ENCODE measurements at places on chromosomes 5 and 9.

GRCh38 chr5:145854651-145855258 lies 18.1 kb downstream of the GRXCR2 start:
- DNase-seq, result no peak

- DNase-seq, result no peak
Measured at GRCh38 chr5:130541617-130542221, 623.3 kb downstream of the HINT1 start.

DNA sequence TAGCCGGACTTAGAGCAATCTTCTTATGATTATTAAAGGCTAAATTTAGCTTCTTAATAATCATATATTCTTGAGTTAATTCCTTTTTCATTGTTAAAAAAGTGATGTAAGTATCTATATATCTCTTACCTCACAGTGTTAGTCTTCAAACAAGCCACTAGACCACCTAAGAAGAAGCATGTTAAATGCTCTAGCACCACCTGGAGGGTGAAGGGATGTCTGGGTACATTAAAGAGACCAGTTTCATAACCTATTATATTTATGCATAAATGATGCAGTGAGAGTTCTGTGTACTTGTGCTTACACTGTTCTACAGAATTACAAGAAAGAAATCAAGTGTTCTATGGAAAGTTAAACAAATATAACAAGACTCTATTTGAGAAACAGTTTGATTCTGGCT lies 55.9 kb upstream of the SLCO6A1 start:
- no peak for DNase-seq

GRCh38 chr5:171249460-171249859 lies 59.6 kb upstream of the TLX3 start:
- no peak for DNase-seq

- DNase-seq, result no peak
Measured at GRCh38 chr5:56561-57290, 35.2 kb upstream of the PLEKHG4B start.

GRCh38 chr5:133400120-133400519 lies 212.2 kb downstream of the FSTL4 start:
- no peak for DNase-seq

DNA sequence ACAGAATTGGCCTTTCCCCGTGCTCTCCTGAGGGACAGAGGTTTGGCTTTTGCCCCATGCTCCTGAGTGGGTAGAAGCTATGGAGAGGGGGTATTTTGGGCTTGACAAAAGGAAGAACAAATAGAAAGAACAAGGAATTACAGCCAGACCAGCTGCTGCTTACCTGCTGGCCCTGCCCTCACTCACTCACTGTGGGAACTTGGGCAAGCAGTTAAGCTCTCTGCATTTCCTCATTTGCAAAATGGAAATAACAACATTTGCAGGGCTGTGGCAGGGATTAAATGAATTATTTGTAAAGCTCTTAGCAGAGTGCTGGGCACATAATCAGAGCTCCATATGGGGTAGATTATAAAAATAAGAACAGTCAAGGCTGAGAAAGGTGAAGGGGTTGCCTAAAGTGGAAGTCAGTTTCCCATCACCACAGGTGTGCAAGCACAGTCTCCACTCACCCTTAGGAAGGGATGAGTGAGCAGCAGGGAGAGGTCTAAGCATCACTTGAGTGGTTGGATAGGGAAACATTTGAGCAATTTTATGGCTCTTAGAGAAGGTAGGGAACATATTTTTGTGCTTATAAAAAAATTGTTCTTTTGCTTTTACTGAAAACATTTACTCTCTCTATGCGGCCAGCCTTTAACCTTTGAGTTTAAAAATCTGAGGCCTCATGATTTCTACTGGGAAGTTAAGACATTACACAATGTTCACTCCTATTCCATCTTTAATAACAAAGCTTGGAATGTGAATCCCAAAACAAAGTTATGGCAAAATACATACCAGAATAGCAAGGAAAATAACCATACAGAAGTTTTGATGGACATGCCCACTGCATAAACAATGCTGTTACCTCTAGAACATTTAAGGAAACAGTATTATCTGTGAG lies 42.8 kb upstream of the LHFPL2 start:
- no peak for DNase-seq

GRCh38 chr5:100731768-100732167 lies 171.3 kb downstream of the ST8SIA4 start:
- no peak for DNase-seq

DNA sequence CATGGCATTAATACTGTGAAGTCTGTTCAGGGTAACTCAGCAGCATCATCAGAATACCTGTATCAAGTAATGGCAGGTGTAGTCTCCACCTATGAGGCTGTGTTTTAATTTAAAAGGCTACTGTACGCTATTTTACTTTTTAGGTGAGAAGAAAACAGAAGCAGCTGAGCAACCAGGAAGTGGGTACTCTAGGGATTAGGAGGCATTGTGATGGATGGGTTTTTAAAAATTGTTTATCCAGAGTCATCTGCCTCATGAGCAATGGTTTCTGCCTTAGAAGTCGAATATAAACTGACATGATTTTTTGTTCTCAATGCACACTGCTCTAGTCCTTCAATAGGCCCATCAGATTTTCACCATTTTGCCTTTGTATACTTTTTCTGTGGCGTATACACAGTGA lies 42.6 kb downstream of the PSIP1 start:
- peak; percentile 57 for DNase-seq

GRCh38 chr9:114919611-114920010 lies 10.8 kb downstream of the TNFSF8 start:
- no peak for DNase-seq

- DNase-seq, result no peak
Measured at GRCh38 chr5:114402206-114402605, 40.3 kb downstream of the KCNN2 start.

DNA sequence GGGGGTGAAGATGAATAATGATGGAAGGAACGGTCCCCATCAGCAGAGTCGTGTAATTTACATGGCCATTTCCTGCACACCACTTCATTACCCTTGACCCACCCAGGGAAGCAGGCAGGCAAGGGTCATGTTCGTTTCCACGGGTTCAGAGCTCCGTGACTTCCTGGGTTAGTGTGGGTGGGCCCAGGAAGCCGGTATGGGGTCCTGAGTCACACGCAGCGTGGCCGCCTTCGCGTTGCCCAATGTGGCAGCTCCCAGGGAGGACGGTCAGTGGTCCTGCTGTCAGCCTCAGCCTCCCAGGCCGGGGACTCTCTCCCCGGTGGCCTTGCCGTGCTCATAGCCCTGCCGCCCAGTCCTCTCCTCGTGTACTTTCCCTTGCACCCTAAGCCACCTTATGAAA lies 5.1 kb upstream of the TERT start:
- no peak for DNase-seq

- no peak for DNase-seq
Measured at GRCh38 chr5:94694671-94695070, 76.2 kb downstream of the SLF1 start.

DNA sequence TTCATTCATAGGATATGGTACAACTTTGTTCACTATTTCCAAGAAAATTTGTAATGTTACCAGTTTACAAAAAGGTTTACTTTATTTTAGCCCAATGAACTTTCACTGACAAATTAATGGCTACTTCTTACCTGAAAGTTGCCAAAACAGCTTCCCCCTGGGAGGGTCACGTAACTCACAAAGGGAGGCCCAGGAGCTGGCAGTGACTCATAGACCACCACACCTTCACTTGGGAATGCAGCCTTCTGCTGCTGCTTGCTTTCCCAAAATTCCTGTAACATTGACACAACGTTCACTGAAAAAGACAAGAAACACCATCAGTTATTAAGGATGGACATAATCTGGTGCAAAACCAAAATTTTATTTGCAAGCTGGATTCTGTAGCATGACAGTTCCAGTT lies 18.1 kb downstream of the LIX1 start:
- DNase-seq, result no peak

DNA sequence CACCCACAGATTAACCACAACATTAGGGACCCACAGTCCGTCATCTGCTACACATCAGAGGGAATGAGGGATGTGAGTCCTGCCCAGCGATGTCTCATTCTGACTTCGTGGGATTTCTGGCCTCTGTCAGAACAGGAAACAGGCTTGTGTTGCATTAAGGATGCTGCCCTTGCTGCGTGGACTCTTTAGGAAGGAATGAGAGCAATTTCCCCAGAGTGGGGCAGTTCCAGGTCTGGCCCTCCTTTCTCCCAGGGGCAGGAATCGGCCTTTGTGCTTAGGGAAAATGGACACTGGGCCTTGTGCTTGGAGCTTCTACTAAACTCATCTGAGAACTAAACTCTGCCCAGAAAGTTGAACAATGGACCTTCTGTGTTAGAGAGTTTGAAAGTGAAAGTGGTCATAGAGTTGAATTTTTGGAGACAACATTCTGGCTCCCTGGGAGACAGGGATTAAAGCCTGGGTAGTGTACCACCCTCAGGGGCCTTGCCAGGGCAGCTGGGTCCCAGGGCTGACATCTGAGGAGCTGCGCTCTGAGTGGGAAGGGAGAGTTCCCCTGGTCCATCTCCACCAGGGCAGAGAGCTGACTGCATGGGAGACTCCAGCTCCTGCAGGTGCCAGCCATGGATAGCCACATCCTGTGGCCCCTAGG lies 37.8 kb upstream of the S1PR3 start:
- DNase-seq, result no peak

- DNase-seq, result no peak
Measured at GRCh38 chr9:127038531-127038930, 83.9 kb downstream of the ANGPTL2 start.

GRCh38 chr5:156669416-156669815 lies 180.7 kb upstream of the PPP1R2B start:
- no peak for DNase-seq

DNA sequence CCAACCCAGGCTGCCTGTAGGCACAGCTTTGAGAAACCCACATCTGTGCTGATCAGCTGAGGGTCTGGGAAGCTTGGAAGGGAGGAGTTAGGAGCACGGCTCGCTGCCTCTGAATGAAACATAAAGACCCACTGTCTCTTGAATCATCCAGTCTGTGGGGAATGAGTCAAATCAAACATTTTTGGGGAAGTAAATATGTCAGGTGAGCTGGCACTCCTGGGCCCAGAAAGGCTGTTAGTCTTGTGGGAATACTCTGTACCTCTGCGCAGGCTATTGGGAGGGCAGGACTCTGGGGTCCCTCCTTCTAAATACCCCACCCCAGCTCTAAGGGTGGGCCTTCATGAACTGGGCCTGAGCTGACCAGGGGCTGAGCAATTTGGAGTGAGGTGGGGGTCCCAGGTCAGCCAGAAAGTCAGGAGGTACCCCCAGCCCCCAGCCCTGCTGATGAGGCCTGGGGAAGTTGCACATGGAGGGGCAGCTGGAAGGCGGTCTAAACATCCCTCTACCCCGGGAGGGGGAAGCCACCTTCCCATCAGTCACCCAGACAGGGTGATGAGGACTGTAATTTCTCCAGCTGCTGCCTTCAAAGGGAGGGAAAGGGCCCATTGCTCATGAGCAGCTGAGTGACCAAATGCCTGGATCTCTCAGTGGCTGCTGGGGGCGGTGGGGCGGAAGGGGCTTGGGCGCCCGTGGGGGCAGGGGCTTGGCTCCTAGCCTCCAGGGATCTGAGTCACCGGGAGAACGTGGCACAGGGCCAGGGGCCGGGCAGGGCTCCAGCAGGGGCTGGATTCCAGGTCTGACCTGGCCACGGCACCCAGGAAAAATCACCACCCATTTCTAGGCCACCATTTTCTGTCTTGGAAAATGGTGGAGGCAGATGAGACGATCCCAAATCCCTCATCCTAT lies 10.8 kb downstream of the FIBCD1 start:
- DNase-seq, result no peak

- no peak for DNase-seq
Measured at GRCh38 chr5:36363101-36363500, 61.4 kb upstream of the RANBP3L start.

GRCh38 chr5:176491101-176491502 lies 42.9 kb downstream of the FAF2 start:
- DNase-seq, result no peak

- DNase-seq, result no peak
Measured at GRCh38 chr9:77598991-77599390, 49.1 kb downstream of the GNA14 start.

DNA sequence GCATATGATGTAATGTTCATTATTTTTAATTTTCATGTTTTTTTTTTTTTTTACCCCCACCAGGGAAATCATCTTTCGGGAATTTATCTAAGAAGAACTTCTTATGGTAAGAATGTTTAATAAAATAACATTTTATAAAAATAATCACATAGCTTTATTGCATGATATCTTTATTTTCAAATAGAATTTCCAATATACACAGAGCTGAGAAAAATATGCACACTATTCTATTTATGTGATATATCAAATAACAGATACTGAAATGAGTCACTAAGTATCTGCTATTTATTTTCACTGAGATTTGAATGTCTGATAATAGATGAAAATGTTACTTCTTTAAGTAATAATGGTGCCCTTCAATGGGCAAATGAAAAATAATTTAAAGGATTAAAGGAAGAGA lies 1217.3 kb downstream of the MAT2B start:
- DNase-seq, result no peak

- DNase-seq, result no peak
Measured at GRCh38 chr5:32223972-32224609, 50.0 kb upstream of the GOLPH3 start.

- no peak for DNase-seq
Measured at GRCh38 chr9:31027678-31028077, 1356.8 kb upstream of the ACO1 start.

GRCh38 chr9:119086590-119086989 lies 282.6 kb downstream of the BRINP1 start:
- no peak for DNase-seq

DNA sequence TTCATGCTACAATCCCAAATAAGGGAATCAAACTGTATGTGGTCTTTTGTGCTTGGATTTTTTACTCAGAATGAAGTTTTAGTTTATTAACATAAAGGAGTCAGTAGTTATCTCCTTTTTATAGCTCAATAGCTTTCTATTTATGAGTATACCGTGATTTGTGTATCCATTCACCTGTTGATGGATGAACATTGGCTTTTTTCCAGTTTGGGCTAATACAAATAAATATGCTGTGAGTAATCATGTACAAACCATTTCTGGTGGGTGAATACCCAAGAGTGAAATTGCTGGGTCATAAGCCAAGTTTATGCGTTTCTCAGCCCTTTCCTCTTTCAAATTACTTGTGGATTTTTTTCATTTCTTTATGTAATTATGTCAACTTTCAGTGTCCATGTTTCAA lies 395.3 kb downstream of the OSTF1 start:
- no peak for DNase-seq

GRCh38 chr5:38403877-38404635 lies 145.7 kb downstream of the EGFLAM start:
- DNase-seq, result no peak

GRCh38 chr9:89806371-89807100 lies 201.7 kb downstream of the GADD45G start:
- no peak for DNase-seq

- DNase-seq, result no peak
Measured at GRCh38 chr5:38184627-38185026, 73.7 kb upstream of the EGFLAM start.

GRCh38 chr9:117088786-117089185 lies 326.1 kb downstream of the ASTN2 start:
- DNase-seq, result no peak

DNA sequence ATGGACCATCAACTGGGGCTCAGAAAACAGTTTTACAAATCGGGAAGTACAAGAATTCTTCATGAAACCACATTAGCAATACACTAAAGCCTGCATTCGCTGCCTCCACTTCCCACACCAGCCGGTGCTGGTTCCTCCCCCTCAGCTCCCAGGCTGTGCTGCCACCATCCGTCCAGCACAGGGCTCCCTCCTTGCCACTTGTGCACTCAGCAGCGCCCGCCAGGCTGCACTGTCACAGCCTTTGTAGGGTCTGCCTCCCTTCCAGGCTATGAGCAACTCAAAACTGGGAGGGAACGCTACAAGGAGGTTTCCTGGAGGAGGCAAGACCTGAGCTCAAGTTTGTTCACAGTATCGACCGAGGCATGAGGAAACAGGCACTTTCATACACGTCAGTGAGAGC lies 7.7 kb downstream of the MAPK9 start:
- no peak for DNase-seq
